ENCODE measurements at places on chromosomes 2 and 18.

- DNase-seq: no peak
These were observed 40.6 kb downstream of the CPO start for GRCh38 chr2:206979922-206980321.

DNA sequence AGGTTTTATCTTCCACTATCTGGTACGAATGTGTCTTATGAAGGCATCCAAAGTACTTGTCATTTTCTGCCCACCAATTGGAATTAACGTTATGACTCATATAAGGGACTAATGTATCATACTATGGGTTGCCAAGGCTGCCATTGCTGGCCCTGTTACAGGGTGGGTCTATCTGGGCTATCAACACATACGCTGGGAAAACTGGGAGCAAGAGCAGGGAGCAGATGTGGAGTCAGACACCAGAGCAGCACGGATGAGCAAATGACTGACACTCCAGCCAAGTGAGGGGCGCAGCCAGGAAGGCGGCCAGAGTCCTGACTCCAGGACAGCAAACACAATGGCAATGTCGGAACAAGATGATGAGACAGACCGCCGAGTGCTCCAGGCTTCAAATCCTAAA is 145.9 kb downstream of the COPS8 start:
- DNase-seq: no peak

- DNase-seq: no peak
These were observed 49.8 kb downstream of the SLC4A5 start for GRCh38 chr2:74293191-74293991.

- no peak for DNase-seq
These were observed 45.7 kb downstream of the MEMO1 start for GRCh38 chr2:31965094-31965493.

- no peak for DNase-seq
These were observed 110.7 kb downstream of the ZEB2 start for GRCh38 chr2:144409241-144409640.

DNA sequence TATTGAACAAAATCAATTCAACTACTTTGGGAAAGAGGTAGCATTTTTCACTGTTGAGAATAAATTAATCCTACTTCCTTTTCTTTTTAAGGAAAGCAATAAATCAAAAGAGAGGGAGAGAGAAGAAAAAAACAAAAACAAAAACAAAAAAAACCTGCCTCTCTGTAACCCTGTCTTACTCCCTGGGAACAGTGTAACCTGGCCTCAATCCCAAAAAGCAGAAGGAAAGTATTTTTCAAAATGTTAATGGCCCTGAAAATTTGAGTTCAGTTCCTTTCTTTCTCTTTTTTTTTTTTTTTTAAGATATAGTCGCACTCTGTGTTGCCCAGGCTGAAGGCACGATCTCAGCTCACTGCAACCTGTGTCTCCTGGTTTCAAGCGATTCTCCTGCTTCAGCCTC is 35.9 kb downstream of the RHOB start:
- DNase-seq: no peak

GRCh38 chr2:96540136-96540535 is 3.6 kb downstream of the ARID5A start:
- DNase-seq: no peak

DNA sequence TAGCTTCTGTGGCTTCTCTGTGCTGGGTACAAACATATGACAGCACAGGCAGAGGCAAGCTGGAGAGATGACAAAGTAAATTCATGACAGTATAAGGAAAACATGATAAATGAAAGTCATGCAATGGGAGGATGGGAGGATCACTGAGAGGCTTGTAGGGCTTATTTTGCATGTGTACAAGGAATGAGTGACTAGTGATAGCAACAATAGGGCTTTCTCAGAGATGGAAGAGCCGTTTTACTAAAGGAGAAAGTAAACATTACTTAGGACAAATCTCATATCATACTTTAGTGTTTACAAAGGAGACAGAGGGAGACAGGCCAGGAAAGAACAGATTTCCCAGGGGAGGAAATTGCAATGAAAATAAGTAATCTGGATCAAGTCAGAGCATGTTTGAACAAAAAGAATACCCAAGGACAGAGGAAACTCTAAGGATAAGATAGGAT is 82.5 kb upstream of the RBMS1 start:
- no peak for DNase-seq

GRCh38 chr2:237118025-237118424 is 32.3 kb downstream of the COPS8 start:
- DNase-seq: no peak

DNA sequence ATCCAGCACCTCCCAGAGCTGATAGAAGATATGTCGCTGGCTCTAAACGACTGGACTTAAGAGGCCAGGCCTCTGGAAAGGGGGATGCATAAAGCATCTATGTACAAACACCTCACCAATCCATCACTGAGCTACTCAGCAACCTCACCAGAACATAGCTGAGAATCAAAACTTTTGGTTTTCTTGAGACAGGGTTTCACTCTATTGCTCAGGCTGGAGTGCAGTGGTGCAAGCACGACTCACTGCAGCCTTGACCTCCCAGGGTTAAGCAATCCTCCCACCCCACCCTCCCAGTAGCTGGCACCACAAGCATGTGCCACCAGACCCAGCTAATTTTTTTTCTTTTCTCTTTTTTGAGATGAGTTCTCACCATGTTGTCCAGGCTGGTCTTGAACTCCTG is 62.9 kb upstream of the MSH6 start:
- DNase-seq: no peak

DNA sequence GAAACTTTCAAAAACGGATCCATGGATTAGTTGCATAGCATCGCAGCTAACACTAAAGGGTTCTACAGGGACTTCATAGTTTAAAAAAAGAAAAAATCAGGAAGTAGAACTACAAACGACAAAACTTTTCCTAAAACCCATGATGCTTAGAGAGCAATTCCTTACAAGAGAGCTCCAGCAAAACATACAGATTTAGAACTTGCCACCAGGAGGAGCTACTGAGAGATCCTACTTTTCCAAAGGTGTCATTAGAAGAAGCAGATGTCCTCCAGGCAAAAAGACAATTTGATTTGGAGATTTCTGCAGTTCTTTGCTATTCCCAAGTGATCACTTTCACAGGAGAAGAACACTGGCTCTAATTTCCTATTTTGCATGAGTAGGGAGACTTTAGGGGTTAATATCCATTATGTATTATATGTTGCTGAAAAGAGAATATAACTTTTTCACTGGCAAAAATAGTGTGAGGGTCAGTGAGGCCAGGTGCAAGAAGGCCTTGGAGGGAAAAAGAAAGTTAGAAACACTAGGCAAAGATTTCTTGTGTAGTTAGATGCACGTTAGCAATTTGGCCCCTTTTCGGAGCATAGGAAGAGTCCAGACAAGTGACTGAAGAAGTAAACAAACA is 436.2 kb downstream of the SUCLG1 start:
- peak; percentile 36 for DNase-seq

DNA sequence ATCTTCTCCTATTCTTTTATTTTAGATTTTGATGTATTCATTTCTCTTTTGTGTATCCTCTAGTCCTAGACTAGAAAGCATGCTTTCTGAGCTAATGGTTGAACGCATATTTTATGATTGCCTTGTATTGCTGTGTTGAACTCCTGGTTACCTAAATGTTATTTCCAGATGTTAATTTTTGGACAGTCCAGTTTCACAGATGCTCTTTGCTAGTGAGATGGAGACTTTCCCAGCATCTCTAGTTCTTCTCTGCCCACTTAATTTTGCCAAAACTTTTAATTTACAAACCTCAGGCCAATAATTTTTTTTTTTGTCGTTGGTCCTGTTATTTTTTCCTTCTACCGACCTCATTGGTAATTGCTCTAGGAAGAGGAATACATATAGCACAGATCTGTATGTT is 153.2 kb downstream of the HAUS1 start:
- DNase-seq: no peak

- no peak for DNase-seq
These were observed 228.0 kb upstream of the MEX3C start for GRCh38 chr18:51425475-51425874.

GRCh38 chr2:6480514-6480913 is 385.2 kb downstream of the CMPK2 start:
- DNase-seq: no peak

- no peak for DNase-seq
These were observed 70.2 kb downstream of the CRIM1 start for GRCh38 chr2:36425608-36426355.

DNA sequence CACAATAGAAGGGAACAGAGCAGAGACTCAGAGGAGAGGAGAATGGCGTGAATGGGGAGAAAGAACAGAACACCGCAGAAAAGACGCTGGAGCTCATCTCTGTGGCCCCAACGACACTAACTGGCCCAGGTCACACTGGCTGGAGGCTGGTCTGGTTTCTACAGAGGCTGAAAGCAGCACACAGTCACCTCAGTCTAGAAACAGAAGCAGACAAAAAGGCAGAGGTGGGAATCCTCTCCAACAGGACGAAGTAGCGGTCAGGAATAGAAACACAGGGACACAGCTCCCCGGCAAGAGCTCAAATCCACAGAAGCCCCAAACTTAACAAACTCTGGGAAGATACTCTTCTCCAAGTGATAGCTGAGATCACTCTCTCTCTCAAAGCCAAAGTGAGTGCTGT is 9.2 kb downstream of the SLC66A2 start:
- DNase-seq: no peak

DNA sequence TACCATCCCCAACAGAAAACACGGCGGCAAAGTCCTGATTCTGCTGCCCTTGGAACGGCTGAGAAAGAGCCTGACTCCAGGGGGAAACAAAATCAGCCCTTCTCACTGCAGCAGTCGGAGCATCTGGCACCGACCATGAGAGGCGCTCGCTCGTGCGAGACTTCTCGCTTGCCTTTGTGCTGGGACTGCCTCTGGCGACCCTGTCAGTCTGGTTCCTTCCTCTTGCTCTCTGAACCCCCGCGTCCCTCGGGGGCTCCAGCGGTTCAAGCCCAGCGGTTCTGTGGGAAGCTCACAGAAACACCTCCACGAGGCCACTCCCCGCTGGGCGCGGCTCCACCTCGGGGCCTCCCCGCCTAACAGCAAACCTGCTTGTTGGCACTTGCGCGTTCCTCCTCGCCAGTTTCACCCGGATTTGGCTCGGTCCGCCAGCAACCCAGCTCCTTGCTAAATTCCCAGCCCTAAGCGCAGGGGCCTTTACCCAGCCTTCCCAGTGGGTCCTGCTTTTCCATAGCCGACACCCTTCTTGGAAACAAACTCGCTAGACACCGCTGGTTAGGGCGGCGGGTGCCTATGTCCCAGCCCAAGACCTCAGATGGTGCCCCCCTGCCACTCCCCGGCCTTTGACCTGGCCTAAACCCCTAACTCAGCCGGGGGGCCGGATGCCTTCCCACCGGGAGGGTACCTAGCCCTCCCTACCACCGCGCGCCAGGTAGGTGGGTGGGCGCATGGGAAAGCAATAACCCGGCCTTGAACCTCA is 2.2 kb downstream of the RND3 start:
- peak; percentile 75 for DNase-seq

- peak; percentile 32 for DNase-seq
These were observed at the start of gene PKDCC for GRCh38 chr2:42047488-42048298. TSS of gene PKDCC (plus strand) at chr2:42048021. CDS start at chr2:42048200, 179 bp downstream.
